ENCODE measurements at places on chromosomes 13 and 19.

- no peak for DNase-seq
Measured at GRCh38 chr19:2287585-2288337, 5.8 kb upstream of the PEAK3 start.

- DNase-seq: no peak
Measured at GRCh38 chr19:57037556-57037955, 82.2 kb upstream of the USP29 start.

GRCh38 chr13:110726726-110727125 lies 13.2 kb downstream of the ING1 start:
- DNase-seq: peak; percentile 16

DNA sequence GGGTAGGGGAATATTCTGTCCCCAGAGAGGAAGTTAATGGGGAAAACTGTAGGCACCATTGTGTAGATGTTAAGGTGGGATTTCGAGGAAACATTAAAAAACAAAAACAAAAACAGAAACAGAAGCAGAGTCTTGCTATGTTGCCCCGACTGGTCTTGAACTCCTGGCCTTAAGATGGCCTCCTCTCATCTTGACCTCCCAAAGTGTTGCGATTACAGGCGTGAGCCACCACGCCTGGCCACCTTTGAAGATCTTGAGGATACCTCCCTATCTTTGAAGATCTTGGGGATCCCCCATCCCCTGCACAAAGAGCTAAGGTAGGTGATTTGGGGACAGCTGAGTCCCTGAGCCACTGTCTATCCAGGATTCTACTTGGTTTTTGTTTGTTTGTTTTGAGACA lies 553 bp upstream of the ICAM3 start:
- DNase-seq: no peak

DNA sequence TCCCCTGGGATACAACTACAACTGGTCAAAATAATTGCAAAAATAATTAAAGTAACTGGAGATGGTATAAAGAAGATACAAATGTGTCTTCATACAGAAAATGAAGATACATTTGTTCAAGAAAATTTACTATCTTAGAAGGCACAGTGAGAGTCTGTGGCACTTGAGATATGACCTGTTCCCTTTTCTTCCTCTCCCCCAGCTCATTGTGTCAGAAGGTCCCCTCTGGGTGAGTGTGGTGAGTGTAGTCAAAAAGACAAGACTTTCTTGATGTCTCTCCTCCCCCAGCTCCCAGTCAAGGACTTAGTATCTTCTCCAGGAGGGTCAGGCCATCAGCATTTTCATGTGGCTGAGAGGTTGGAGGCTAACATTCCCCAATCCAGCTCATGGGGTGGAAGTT lies 51.7 kb downstream of the EDNRB start:
- no peak for DNase-seq

DNA sequence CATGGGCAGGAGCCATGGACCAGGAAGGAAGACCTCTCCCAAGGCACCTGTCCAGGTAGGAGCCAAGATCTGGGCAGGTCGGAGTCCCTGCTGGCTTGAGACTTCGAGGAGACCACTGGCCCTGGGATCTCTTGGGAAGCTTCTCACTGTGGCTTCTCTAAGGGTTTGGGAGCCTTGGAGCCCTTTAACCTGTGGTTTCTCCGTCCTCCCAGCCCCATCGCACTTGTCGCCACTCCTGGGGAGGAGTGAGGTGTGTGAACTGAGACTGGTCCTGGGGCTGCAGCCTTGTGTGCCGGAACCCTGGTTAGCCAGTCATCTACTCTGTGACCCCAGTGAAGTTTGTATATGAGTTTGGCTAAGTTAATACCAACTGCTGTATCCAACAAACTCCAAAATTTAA lies 8.2 kb downstream of the ZNF805 start:
- no peak for DNase-seq

DNA sequence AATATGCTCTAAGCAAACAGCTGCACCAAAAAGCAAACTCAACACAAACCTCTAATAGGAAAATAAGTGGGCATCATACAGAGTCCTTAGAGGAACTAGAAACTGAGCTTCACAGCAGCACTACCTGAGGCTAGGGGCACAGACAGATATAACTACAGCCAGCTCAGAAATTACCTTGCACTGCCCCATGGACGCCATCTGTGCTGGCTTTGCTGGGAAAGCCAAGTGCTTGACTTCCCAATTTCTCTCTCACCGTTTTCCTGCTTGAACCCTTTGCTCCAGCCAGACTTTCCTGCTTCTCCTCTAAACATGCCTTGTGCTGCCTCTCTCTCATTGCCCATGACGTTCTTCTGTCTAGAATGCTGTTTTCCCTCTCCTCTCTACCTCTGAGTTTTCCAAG lies 29.3 kb downstream of the MTUS2 start:
- DNase-seq: no peak

GRCh38 chr19:45424191-45425058 lies 708 bp upstream of the ERCC1 start:
- no peak for DNase-seq

Measured in stimulated activated CD4-positive, alpha-beta T cell treated with anti-CD3 and anti-CD28 coated beads, Interleukin-15, amount 100 ng/mL, for 1 hour (primary cell).